ENCODE measurements at places on chromosomes 13 and 19. TPM values are rescaled to one million over a fixed set of nuclear protein-coding genes. Genes with fewer than 3 reads are reported as not detected.

DNA sequence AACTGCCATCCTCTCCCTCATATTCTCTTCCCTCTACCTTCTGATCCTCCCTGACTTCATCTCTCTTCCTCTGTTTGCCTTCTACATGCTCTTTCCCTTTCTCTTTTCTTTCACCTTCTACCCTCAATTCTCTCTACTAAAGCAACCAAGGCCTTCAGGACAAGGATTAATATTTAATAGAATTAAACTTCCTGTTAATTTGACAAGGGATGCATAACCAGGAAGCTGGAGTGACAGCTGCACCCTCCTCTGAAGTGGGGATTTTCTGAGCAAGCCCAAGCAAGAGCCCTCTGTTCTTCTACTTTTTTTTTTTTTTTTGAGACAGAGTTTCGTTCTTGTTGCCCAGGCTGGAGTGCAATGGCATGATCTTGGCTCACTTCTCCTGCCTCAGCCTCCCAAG, 63.4 kb upstream of the MED4 start:
- DNase-seq = no peak

DNA sequence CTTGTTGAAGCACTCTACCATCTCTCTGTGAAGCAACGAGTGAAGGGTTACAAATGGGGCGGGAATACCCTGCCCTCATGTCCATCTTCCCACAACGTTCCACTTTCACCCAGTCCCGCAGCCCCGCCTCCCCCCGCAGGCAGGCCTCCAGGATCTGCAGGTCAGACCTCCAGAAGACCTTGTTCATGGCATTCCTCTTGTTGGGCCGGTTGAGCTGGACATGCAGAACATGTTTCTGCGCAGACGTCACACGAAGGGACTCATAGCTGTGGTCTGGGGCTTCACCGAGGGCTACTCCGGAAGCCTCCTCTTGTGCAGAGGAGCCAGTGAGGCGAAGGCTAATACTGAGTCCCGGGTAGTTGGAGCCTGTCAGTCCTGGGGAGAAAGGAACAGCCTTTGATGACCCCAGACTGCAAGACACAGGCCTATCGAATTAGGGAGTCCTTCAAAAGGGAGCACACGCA, 420 bp downstream of the ECH1 start:
- peak; percentile 51 for DNase-seq

GRCh38 chr13:30880856-30881155, 25.3 kb upstream of the MEDAG start:
- DNase-seq = no peak

Gene ELSPBP1
- not detected for total RNA-seq

Gene GDF15
- 8.9 TPM for total RNA-seq

DNA sequence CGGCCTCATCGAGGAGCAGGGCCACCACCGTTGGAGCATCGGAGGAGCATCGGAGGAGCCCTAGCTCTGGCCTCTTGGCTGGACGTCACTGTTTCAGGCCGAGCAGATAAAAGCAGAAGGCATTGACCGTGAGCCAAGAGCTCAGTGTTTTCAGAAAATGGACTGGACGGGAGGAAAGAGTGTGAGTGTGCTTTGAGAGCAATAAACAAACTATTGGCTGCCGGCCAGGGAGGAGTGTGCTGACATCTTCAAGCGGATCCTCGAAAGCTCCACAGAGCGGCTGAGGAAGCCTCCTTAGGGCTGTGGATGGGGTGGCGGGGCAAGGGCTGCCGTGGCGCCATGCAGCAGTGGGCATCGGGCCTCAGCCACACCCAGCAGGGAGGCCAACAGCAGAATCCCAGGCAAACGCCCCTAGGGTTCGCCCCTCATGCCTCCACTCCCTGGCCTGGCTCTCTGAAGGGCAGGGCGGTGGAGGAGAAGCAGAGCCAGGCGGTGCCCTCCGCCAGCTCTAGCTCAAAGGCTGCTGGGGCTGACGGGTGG, 41.8 kb downstream of the IRS2 start:
- no peak for DNase-seq

- no peak for DNase-seq
Measured at GRCh38 chr19:11401808-11402543, 17.1 kb downstream of the RGL3 start.

- DNase-seq = no peak
Measured at GRCh38 chr13:41460930-41461329, 3.6 kb downstream of the RGCC start.

Gene PTH2
- total RNA-seq = 2.5 TPM

Gene ZNF417
- 23.0 TPM for total RNA-seq

DNA sequence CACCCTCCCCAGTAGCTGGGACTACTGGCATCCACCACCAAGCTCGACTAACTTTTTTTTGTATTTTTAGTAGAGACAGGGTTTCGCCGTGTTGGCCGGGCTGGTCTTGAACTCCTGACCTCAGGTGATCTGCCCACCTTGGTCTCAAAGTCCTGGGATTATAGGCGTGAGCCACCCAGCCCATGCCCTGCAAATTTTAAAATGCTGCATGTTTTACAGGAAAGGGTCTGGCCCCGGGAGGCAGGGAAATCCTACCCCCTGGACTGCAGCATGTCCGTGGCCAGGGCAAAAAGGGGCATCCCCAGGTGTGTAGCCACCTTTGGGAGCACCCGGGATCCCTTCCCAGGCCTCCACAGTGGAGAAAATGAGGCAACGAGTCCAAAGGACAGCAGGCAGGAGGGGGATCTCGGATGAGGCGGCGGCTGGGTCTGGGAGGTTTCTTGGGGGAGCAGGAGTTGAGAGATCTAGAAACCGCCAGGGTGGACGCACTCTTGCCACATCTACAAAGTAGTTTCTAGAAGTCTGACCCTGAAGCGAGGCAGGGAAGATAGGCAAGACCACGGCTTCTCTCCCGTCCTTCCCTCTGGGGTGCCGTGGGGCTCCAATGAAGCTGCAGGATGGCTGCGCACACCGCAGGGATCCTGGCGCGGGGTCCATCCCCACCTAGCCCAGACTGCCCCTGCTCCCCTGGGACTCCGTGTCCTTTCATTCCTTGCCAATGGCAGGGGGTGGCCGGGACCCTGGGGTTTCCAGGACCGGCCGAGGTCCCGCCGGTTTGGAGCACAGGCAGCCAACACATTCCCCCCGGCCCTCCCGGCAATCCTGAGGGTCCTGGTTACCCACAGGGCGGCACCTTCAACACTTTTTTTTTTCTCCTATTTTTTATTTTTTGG, 21.3 kb upstream of the ZBTB7A start:
- DNase-seq = no peak

Gene RFX2
- 4.3 TPM for total RNA-seq

- DNase-seq = no peak
Measured at GRCh38 chr19:50981587-50982146, 2.0 kb downstream of the KLK7 start.

- DNase-seq = no peak
Measured at GRCh38 chr19:22438011-22438410, 15.9 kb upstream of the ZNF98 start.

Gene ZNF333
- 32.9 TPM for total RNA-seq

Gene ZNF132
- 4.9 TPM for total RNA-seq

Gene JSRP1
- total RNA-seq = not detected

- no peak for DNase-seq
Measured at GRCh38 chr19:46115396-46116106, 8.9 kb downstream of the IGFL3 start.

DNA sequence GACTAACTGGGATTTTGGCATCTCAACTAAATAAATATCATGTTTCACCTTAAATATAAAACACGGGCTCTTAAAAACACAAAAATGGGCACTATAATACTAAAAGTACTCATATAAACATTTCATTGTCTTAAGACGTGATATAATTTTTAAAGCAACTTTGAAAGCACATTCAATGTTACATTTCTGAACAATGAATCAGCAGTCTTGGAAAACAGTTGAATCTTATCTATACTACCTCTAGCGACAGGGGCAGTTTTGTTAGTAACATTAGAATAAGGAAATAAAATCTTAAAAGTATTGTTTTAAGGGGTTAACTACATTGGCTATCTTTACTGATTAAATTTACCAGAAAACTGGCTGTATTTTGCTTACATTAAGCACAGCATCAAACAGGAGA, 156.9 kb downstream of the UGGT2 start:
- no peak for DNase-seq

Gene SULT2A1
- not detected for total RNA-seq

DNA sequence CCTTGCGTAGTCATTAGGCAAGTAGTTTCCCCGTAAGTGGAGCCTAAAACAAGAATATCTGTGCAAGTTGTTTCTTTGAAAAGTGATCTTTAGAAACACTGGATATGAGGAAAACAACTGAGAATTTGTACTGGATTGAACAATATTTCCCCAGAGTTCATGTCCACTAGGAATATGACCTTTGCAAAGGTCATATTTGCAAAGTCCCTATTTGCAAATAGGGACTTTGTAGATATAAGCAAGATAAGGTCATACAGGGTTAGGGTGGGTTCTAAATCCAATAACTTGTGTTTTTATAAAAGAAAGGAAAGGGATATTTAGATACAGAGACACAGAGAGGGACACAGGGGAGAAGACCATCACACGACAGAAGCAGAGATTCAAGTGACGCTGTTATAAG, 489.2 kb upstream of the ATXN8OS start:
- no peak for DNase-seq

DNA sequence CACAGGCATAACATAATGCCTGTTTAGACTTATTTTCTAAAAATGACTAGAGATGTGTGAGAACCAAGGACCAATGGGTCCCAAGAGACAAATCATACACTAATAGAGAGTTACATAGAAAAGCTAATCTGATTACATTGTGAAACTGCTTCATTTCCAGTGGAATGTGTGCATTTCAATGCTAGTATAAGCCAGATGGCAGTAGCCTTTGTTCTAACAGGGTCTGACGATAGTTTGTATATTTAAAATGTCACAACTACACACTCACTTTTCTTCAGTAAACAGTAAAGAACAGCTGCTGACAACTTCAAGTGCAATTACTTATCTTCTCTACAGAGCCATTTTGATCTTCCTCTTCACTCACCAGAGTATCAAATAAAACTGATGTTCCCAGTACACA, 4.3 kb upstream of the SLITRK5 start:
- no peak for DNase-seq

All from glutamatergic neuron (in vitro differentiated cells).